ENCODE measurements at places on chromosomes 6 and 20.

DNA sequence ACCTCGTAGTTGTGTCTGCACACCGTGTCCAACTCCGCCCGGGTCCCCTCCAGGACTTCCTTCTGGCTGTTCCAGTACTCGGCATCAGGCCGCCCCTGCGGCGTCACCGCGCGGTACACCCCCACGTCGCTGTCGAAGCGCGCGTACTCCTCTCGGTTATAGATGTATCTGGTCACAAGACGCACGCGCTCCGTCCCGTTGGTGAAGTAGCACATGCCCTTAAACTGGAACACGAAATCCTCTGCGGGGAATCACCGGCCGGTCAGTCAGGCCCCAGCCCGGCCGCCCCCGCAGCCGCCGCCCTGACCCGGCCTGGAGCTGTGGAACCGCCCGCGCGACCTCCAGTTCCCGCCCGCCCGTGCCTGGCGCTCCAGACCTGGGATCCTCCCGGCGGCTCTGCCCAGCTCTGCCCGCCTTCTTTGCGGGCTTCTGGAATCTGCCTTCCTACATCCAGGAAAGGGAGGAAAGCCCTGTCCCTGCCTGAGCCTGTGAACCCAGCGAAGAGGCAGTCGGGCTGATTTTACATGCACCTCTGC, 1.6 kb downstream of the HLA-DQB1 start:
- no peak for DNase-seq

DNA sequence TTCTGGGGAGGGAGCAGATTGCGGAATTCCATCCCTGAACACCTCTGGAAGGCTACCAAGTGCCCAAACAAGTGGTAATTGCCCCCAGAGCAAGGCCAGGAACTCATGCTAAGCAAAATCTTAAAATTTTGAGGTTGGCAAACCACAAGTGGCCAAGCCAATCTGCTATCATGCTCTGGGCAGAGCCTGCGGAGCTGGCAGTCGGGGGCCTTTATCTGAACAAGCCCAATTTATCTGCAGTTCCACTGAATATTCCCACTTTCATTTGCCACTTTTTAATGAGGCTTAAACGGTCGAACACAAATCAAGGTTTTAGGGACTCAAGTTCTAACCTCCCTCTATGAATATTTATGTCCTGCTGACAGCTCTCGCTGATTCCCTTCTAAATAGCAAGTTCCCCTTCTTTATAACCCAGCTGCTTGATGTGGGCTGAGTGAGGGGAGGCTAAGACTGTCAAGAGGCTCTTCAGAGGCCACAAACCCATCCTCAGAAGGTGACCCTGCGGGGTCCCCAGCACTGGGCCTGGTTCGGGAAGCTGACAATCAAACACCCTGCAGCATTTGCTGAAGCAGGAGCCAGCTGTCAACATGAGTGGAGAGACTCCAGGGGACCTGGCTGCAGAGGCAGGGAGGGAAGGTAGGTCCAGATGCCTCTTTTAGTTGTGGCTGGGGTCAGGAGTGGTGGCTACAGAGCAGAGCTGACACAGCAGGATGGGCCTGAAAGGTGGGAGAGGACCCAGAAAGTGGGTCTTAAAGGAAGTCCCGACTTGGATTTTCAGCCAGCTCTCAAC, 11.9 kb downstream of the CCDC167 start:
- no peak for DNase-seq

DNA sequence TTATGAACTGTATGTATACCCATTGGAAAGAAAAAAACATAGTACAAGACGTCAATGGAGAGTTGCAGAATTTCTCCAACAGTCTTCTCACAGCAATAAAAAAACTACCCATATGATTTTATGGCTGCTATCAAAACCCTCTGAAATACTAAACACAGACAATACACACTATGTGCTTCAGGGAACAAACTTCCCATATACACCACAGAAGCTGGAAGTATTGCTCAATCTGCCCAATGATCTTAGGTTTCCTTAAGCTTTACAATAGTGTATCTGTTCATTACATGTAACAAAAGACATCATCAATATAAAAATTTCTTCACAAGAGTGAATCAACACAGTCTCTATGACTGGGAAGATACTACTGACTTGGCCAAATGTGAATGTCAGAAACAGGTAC, 150.5 kb downstream of the TBC1D32 start:
- DNase-seq, result no peak

- no peak for DNase-seq
Observed at GRCh38 chr6:6256886-6257285, 63.6 kb downstream of the F13A1 start.

Measured in NCI-H1930 (cell line).